ENCODE measurements at places on chromosomes 7 and 10. TPM values are rescaled to one million over a fixed set of nuclear protein-coding genes. Genes with fewer than 3 reads are reported as not detected.

DOCK1 gene
- total RNA-seq = not detected

PON3 gene
- not detected for total RNA-seq

GRCh38 chr7:10973942-10974911 lies 555 bp downstream of the PHF14 start:
- H3K4me3 ChIP-seq = peak overlapping the region; percentile 92
- peaks cover 55% of the 10 kb centered on the region for H3K4me1 ChIP-seq
- peaks cover 35% of the 10 kb centered on the region for H3K36me3 ChIP-seq
- H3K27ac ChIP-seq = peak overlapping the region; percentile 91

ADGRA1 gene
- not detected for total RNA-seq

LIPJ gene
- total RNA-seq = not detected

- H3K4me1 ChIP-seq = no peaks in the 10 kb centered on the region
Measured at GRCh38 chr10:69681436-69681835, 51.4 kb downstream of the FAM241B start.

DNA sequence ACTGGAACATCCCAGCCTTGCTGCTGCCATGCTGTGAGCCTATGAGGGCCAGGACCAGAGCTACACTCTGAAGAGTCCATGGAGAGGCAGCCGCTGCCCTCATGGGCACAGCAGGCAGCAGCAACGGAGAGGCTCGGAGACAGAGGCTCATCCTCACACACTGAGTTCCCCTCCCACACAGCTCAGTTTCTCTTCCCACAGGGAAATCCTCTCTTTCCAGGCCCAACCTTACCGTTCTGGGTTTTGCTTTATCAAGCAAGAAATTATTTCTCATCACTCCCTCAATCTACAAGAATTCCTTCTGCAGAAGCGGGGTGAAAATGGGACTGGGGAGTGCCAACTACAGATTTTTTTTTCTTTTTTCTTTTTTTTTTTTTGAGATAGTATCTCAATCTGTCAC lies 36.6 kb downstream of the GOLGA7B start:
- no peaks in the 10 kb centered on the region for H3K4me1 ChIP-seq
- no peaks in the 10 kb centered on the region for H3K36me3 ChIP-seq
- H3K27me3 ChIP-seq = no peaks in the 10 kb centered on the region
- H3K27ac ChIP-seq = no peak overlapping the region
- H3K4me3 ChIP-seq = no peak overlapping the region

DNA sequence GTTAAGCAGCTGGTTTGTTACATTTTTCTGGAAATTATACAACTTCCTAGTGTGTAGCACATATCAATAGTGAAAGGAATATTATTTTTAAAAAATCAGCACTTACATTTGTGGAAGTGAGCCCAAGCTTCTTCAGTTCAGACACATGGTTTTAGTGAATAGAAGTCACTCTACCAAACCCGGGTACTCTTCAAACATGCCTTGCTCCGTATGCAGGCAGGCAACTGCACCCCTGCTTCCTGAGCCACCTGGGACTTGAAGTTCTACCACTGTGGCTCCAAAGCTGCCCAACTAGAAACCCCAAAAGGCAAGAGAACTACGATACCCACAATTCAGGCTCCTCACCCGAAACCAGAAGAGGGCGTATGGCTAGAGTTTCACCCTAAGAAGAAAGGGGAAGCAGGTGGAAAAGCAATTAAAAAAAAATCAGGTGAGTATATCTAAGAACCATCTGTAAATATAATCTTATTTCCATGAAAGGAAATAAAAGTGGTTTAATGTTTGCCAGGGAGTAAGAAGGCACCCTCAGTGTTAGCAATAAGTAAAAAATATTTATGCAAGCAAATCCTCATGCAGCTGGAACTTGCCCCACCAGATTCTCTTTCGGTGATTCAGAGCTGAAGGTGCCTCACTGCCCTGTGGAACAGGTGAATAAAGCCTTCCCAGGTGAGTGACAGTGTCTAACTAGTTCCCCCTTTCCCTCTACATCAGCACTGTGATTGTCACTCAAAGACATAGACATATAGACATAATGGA lies at the start of gene MACC1:
MACC1 (minus strand) TSS at position 192 of the 756 bp plus-strand sequence. CDS start 55,522 bp downstream, outside the sequence.
- DNase-seq = peak; percentile 96
- H3K36me3 ChIP-seq = peaks cover 16% of the 10 kb centered on the region
- peak within 1 kb of the TSS; percentile 71 for H3K4me3 ChIP-seq
- peaks cover 71% of the 10 kb centered on the region for H3K4me1 ChIP-seq
- H3K27ac ChIP-seq = peak within 1 kb of the TSS; percentile 98

DNA sequence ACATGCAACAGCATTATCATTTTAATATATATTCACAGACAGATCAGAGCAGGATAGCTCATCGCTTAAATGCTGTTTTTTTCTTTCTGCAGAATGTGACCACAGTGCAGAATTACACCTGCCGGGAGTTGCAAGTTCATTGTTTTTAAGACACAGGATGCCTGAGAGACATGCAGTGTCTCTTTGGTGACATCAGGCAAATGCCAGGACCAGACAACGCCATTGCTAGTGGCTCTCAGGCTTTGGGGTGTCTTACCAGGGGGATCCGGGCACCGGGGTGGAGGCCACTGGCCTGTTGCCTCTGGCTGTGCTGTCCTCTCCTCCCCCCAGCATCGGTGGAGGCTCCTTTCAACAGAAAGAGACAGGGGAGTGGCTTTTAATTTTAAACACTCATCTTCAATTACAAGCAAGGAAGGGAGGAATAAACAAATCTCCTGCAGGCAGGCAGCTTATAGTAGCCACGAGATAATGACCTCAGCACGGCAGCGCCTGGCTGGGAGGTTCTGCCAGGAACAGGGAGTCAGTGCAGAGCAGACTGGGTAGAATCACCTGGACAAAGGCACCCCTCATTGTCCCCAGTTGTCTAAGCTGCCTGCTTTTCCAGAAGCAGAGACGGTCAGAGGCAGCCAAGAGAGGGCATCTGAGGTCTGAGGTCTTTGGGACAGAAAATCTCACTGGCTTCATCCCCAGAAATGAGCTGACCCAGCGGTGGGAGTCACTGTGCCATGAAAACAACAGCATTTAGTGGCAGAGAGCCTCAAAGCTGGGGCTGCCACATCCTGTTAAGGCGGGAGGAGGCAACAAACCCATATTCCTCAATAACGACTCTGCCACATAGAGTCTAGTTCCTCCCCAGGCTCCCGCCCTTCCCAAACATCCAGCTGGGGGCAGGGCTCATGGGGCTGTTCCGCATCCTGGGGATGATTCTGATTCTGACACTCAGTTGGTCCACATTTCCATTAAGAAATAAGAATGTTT lies 148.4 kb downstream of the TCERG1L start:
- no peak for DNase-seq
- H3K27ac ChIP-seq = no peak overlapping the region
- peaks cover 48% of the 10 kb centered on the region for H3K4me1 ChIP-seq
- no peak overlapping the region for H3K4me3 ChIP-seq

GRCh38 chr7:112058686-112059085 lies 147.5 kb downstream of the DOCK4 start:
- no peaks in the 10 kb centered on the region for H3K27me3 ChIP-seq
- H3K4me3 ChIP-seq = no peak overlapping the region
- DNase-seq = no peak
- H3K36me3 ChIP-seq = no peaks in the 10 kb centered on the region

DNA sequence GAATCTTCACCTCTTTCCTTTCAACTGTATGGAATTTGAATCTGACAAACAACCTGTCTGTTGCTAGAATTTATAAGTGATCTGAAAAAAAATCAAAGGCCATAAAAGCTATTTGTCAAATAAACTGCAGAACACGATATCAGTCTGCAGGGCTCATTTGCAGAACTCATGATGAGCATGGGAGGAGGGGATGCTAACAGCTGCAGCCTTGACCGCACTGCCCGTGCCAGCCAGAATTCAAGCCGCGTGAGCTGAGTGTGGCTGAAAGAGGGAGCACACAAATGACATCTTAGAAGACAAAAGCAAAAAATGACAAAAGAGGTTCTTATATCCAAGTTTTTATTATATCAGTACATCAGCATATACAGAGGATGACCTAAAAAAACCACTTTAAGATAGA lies 15.7 kb downstream of the LRRTM3 start:
- peak; percentile 49 for DNase-seq
- H3K4me3 ChIP-seq = no peak overlapping the region
- H3K4me1 ChIP-seq = peaks cover 24% of the 10 kb centered on the region
- H3K36me3 ChIP-seq = no peaks in the 10 kb centered on the region
- peak overlapping the region; percentile 68 for H3K27ac ChIP-seq
